ENCODE measurements at places on chromosomes 5 and 9. TPM values are rescaled to one million over a fixed set of nuclear protein-coding genes. Genes with fewer than 3 reads are reported as not detected.

GRCh38 chr9:121627427-121627826, 24.0 kb upstream of the DAB2IP start:
- DNase-seq: no peak

ADCY2 gene
- total RNA-seq: not detected

RALGPS1 gene
- 4.0 TPM for total RNA-seq

- DNase-seq: no peak
These were observed 99.5 kb downstream of the GCNT1 start for GRCh38 chr9:76558465-76558864.

DNA sequence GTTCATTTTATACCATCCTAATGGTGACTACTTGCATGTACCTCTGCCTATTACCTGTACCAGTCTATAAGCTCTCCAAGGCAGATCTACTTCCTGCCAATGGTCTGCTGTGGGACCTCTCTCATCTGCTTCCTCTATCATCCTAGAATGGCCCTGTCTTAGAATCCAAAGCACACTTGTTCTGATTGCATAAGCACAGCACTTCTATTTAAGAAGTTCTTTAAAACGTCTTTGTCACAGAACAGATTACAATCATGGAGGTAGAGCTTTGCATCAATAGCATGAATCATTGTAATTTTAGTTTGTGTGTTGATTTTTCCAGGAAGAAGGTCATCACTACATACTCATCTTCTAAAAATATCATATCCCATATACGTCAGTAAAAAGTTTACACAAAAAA, 131.8 kb upstream of the ACOT12 start:
- DNase-seq: no peak

DNA sequence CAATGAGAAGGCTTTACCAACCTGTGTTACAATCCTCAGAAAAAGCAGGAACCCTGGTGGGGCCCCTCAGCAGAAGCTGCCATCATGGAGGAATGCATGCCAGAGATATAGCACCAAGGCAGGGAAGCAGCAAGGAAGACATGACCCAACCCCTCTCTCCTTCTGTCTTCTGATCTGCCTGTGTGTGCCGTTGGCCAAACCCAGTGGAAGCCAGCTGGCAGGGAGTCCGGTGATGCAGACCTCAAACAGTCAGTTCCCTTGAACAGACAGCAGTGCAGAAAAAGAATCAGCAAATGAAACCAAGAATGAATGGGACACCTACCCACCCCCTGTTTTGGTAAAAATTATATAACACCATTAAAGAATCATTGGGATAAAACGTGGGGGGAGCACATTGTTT, 234.2 kb downstream of the ZNF608 start:
- DNase-seq: no peak

DNA sequence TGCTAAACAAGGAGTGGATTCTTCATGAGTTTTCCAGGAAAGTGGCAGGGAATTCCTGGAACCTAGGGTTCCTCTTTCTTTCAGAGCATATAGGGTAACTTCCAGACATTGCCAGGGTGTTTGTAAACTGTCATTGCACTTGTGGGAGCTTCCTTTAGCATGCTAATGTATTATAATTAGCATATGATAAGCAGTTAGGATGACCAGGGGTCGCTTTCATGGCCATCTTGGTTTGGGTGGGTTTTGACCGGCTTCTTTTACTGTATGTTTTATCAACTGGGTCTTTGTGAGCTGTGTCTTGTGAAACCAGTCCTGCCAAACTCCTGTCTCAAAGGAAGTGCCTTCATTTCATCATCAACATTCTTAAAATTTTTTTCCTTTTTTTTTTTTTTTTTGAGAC, 11.9 kb upstream of the MELK start:
- no peak for DNase-seq

GRCh38 chr5:96768708-96769251, 39.0 kb downstream of the ERAP1 start:
- no peak for DNase-seq
